Astrocyte of the hippocampus (primary cell): ENCODE measurements at places on chromosomes 5 and 9.

DNA sequence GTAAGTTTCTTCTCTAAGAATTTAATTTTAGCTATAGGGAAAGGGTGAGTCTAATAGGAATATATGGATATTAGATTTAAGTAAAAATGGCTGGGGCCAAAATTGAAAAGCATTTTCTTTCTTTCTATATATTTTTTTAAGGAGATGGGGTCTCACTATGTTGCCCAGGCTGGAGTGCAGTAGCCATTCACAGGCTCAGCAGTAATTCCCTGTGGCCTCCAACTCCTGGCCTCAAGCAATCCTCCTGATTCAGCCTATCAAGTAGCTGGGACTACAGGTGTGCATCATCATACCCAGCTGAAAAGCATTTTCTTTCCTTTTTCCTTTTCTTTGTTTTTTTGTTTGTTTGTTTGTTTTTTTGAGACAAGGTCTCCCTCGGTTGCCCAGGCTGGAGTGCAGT, 41.1 kb downstream of the CSNK1A1 start:
- no peak for DNase-seq

DNA sequence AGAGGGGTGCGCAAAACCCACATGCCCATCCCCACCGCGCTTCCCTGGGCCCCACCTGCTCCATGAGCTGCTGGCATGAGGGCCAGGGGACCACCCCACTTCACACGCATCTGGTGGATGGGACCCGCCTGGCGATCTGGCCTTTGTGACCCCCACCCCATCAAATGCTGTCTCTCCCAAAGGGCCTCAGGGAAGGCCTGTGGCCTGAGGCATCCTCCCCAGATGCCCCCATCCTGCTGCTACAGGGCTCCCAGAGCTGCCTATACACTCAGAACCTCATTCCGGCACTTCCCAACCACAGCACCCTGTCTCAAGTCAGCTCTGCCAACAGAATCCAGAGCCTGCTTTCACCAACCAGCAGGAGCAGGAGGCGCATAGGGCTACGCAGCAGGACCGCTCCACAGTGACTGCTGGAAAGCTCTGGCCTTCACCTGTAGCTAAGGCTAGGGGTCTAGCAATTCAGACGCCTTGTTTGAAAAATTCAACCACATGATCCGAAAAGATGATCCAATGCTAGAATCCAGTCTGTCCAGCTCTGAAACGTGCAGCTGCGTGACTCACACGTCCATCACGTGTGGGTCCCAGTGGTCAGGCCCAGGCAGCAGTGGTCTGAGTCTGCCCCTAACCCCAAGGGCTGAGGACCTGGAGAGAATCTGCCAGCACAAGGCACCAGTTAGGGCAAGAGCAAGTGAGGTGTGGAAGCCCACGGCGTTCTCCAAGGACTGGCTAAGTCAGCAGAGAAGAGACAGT, 1.4 kb upstream of the SNAPC4 start:
- DNase-seq = no peak

- DNase-seq = no peak
Observed at GRCh38 chr9:8858596-8859161, 1059.1 kb upstream of the DMAC1 start.

GRCh38 chr5:147788023-147788422, 5.5 kb upstream of the JAKMIP2 start:
- DNase-seq = no peak

DNA sequence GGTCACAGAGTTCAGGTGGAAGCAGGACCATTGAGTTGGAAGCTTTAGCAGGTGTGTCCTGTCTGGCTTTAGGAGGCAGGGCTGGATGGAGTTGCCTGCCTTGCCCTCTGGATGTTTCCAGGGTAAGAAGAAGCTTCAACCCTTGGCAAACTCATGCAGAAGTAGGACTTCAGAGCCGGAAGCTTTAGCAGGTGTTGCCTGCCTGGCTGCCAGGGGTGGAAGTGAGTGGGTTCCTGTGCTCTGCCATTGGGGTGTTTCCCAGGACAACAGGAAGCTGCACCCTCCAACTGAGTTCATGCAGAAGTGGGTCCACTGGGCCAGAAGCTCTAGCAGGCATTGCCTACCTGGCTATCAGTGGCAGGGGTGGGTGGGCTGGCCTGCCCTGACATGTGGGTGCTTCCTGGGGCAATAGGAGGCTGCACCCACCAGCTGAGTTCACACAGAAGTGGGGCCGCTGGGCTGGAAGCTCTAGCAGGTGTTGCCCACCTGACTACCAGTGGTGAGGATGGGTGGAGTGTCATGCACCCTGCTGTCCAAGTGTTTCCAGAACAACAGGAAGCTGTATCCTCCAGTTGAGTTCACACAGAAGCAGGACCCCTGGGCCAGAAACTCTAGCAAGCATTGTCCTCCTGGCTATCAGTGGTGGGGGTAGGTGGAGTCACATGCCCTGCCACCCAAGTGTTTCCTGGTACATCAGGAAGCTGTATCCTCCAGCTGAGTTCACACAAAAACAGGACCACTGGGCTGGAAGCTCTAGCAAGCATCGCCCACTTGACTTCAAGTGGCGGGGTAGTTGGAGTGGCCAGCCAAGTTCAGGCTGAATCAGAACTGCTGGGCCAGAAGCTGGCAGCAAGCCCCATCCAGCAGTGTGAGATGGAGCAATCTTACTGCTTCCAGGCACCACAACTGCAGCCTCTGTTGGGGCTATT, 24.6 kb downstream of the LOX start:
- no peak for DNase-seq

GRCh38 chr5:52924456-52924855, 64.7 kb upstream of the ITGA2 start:
- DNase-seq = no peak

DNA sequence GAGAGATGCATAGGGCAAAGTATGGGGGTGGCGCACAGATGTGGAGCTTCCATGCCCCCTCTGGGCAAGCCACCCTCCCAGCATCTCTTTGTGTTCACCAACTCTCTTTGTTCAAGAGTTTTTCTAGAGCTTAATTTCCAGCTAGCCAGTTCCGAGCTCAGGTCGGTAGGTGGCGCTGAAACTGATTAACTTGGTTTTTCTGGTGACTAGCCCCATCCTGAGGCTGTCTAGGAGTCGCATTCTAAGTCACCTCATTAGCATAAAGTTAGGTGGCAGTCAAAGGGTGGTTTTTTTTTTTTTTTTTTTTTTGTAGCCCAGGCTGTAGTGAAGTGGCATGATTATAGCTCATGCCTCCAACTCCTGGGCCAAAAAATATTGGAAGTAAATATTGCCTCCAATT, 476.4 kb downstream of the KDM4C start:
- no peak for DNase-seq

DNA sequence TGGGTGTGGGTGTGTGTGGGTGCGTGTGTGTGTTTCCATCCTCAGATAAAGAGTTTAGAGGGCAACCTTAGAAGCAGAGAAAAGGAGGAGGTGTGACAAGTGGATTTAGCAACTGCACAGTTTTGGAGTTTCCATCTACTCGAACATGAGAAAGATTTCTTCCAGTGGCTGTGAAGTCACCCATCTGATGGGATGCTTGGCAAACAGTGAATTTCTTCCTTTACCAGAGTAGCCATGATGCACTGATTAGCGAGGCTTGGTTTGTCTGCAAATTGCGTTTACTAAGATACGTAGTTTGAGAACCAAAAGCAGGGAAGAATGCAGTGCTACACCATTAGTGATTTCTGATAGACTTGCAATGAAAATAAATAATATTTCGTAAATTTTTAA, 791 bp upstream of the STARD4 start:
- DNase-seq = no peak

GRCh38 chr5:142800776-142801494, 30.8 kb downstream of the ARHGAP26 start:
- DNase-seq = no peak

DNA sequence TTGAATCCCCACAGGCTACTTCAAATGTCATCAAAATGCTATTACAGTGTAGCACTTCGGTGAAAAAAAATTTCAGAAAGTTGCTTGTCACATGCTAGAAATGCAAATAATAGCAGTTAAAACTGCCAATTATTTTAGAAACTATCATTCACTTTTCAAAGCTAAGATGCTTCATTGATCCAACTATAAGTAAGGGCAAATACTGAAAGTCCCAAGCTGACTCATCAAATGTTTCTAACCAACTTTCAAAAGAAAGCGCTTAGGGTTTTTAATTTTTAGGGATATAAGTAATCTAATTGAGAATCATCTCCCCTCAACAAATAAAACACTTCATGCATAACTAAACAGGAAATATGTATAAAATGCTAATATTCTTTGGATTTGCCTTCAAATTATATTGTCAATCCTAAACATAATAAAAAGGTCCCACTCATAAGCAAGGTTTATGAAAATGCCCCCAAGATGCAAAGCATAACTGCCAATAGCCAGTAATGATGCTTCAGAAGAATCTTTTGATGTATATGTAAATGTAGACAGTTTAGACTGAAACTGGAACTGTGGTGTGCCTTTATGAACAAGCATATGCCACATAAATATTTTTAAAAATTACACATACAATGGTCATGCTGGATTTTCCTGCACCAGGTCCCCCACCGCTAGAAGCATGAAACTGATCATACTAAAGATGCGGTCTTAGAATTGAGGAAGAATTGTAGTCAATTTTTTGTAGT, 12.2 kb downstream of the ACTL7A start:
- DNase-seq = no peak

GRCh38 chr5:16721151-16722096, 104.6 kb upstream of the RETREG1 start:
- DNase-seq = no peak

GRCh38 chr9:81391457-81391825, 297.9 kb downstream of the TLE1 start:
- DNase-seq = no peak

- DNase-seq = no peak
Observed at GRCh38 chr9:122394265-122395125, 23.7 kb downstream of the PTGS1 start.

GRCh38 chr9:135811801-135812200, 95.5 kb downstream of the CAMSAP1 start:
- peak; percentile 34 for DNase-seq

DNA sequence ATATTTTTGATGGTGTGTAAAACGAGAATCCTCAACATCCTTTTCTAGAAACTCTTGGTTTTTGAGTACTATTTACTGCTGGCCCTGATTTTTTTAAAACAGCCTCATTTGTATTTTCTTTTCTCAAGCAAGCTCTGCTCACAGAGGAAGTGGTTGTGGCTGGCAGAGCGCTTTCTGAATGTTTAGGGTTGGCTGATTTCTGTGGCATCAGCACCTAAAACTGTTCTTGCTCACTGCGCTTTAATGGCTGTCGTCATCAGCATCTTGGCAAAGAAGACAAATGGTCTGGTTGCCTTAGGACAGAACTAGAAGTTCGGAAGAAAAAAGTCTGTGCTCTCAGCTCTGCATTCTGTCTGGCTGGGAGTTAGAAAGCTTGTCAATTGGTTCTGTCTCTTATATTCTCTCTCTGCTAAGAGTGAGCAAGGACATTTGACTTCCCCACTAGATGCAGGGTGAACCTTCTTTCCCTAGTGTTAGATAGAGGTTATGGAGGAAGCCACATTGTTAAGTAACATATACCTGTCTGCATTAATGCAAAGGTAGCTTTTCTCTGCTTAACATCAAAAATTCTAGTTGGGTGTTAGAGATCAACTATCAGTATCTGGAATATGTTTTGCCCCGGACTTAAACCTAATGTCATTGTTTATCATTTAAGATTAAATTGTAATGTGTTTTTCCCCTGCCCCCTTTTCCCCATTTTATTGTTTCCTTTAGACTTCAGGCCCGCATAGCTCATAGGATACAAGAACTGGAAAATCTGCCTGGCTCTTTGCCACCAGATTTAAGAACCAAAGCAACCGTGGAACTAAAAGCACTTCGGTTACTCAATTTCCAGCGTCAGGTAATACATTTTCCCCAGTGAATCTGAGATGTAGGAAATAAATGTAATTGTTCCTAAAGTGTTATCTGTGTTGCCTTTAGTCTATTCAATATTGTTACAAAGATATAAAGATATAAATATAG, 39.0 kb downstream of the SMARCA2 start:
- DNase-seq = peak; percentile 94

- peak; percentile 73 for DNase-seq
Observed at GRCh38 chr9:15277400-15278090, 29.5 kb downstream of the TTC39B start.

- DNase-seq = peak; percentile 19
Observed at GRCh38 chr9:83208065-83208850, 145.3 kb upstream of the RASEF start.

- no peak for DNase-seq
Observed at GRCh38 chr5:15790446-15791018, 290.6 kb downstream of the FBXL7 start.

GRCh38 chr5:8068078-8068477, 199.1 kb downstream of the MTRR start:
- no peak for DNase-seq

GRCh38 chr5:141532726-141533125, 43.8 kb downstream of the PCDHGC5 start:
- DNase-seq = no peak

DNA sequence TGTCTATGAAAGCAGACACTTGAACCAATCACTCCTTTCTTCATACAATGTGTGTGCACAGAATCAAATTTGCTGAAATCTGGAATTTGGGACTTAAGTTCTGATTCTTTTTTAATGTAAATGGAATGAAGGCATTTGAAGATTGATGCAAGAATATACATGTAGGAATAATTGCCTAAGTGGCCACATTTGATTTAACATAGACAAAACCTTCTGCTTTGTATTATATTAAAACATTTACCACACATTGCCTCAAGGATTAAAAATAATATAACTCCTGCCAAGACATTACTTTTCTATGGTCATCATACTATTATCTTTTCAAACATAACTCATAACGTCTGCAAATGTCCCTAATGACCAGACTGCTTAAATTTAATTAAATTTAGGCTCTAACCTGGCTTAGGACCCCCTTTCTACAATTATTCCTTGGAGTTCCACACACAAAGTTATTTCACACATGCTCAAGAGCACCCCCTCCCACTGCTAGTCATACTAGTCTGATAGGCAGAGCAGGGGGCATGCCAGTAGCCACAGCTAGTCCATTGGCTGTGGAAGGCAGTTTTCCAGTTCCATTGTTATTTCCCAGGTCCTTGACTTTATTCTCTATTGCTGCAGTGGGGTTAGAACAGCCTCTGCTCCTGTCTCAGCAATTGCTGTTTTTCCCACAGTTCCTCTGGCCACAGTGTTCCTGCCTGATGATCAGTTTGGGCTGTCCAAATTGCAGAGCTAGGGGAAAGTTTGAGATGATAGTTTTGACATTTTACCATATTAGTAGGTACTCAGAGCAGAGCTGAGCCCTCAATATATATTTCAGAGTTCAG, 360.6 kb upstream of the GRAMD2B start:
- DNase-seq = no peak

GRCh38 chr5:36596247-36596646, 10.2 kb upstream of the SLC1A3 start:
- no peak for DNase-seq

DNA sequence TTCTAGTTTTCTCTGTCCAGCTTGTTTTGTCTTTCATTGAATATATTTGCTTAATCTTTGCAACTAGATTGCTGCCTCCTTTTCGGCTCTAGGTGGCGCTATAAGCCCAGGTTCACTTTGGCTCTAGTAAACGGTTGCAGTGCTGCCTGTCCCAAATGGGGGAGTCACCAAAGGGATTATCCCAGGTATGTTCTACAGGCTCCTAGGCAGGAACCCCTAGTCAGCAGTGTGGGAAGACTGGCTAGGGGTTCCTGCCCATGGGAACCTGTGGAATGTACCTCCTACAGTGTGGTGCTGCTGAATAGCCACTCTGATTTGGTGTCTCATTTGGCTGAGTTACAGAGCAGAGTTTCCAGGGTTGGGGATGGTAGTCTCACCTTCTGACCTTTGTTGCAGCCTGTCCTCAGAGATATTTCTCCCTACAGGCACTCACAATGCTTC, 85.2 kb downstream of the ARSB start:
- DNase-seq = peak; percentile 75

- no peak for DNase-seq
Observed at GRCh38 chr5:170986598-170986997, 124.8 kb downstream of the RANBP17 start.
